Fibroblast of lung (primary cell): ENCODE measurements at places on chromosomes 3 and 15. TPM values are rescaled to one million over a fixed set of nuclear protein-coding genes. Genes with fewer than 3 reads are reported as not detected.

NIPA2 gene
- 41.6 and 47.7 TPM in 2 replicates for total RNA-seq

ZNF80 gene
- not detected in 2 replicates for total RNA-seq

NRROS gene
- under 0.01 and 0.33 TPM in 2 replicates for total RNA-seq

DMXL2 gene
- 19.5 and 31.2 TPM in 2 replicates for total RNA-seq

ADAMTSL3 gene
- total RNA-seq, result 0.17 and 0.26 TPM in 2 replicates

IL17RB gene
- total RNA-seq, result 0.26 and 0.33 TPM in 2 replicates

DNA sequence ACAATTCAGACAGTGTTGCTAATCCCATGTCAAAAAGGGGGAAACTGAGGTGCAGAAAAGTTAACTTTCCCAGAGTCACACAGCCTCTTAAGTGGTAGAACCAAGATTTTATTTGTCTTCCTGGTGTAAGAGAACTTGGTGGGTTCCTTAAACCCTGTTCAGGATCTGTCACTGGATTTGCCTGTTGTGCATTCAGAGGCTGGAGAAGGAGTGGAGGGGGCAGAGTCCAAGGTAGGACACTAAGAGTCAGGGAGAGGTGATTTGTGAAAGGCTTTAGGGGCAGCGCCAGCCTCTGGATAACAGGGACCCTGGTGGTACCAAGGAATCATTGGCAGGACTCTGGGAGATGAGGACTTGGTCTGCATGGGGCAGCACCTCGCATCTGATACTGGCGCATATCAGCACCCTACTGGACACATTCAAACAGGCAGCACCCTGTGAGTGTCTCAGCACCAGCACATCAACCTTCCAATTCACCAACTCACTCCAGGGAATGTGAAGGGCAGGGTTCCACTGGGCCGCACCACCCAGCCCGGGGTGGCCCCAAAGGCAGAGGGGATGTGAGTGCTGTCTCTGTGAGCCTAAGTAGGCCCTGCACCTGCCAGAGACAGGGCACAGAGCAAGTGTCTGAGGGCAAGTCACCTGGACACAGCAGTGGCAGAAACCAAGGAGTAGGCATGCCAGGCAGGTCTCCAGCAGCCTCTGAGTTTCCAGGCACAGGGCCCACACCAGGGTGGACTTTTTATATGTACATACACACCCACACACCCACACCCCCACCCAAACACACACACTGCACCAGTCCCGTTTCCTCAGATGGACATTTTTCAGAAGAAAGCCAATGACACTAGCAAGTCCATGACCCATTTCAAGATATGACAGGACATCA, 71.6 kb downstream of the LIPC start:
- no peak for DNase-seq
- H3K27ac ChIP-seq, result no peak overlapping the region
- no peaks in the 10 kb centered on the region for H3K36me3 ChIP-seq
- H3K27me3 ChIP-seq, result no peaks in the 10 kb centered on the region
- H3K4me3 ChIP-seq, result no peak overlapping the region
- H3K4me1 ChIP-seq, result peaks cover 3% of the 10 kb centered on the region

- H3K27ac ChIP-seq, result no peak overlapping the region
- DNase-seq, result peak; percentile 79
- no peak overlapping the region for H3K4me3 ChIP-seq
- H3K36me3 ChIP-seq, result no peaks in the 10 kb centered on the region
- no peaks in the 10 kb centered on the region for H3K27me3 ChIP-seq
Observed at GRCh38 chr3:71069797-71070196, 513.7 kb downstream of the FOXP1 start.

DNA sequence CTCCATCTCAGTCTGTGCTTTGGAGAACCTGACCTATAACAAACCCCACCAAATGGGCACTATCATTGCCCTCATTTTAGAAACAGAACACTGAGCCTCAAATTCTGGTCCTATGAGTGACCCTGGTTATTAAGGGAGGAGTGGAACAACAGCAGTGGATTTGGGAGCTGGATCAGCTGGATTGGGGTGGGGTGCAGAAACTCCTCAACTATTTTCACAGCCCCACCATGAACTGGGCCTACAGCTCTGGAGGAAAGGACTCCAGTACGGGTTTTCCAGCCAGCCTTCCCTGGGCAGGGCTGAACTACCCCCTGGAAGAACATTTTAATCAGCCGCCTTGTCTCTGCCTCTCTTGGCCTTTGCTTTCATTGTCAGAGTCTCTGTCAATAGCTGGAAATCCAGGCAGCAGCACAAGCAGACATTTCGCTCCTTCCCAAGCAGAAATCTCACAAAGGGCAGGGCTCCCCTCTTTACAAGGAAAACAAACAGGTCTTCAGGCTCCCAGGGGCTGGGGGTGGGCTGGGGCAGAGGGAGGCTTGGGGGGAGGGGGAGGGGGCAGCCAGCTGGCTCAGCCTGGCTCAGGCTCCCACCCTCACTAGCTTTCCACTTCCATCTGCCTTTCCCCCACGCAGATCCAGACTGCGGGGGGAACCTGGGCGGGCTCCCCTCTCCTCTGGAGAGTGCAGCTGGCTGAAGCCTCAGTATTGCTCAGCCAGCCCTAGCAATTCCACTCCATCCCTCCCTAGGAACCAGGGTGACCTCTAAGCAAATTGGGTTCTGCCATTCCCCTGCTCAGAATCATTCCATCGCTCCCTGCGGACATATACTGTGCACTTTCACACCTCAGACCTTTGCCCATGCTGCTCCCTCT, 13.7 kb upstream of the TLE3 start:
- DNase-seq, result peak; percentile 91

DNA sequence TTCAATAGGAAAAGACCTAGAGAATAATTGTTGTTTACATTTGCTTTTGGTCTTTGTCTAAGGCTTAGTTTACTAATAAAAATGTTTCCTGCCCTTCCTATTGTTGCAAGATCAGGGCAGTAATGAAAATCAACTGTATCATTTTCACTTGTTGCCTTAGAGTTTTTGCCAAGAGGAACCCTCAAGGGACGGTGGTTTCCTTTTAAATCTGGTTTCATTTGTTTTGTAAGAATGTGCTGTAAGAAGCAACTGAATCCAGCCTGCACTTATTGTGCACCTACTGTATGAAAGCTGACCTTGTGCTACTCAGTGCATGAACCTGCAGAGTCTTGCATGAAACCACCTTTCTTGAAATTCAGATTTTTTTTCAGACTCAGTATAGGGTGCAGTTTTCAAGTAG, 5.3 kb downstream of the IGF1R start:
- peak; percentile 36 for DNase-seq
- peaks cover 6% of the 10 kb centered on the region for H3K4me1 ChIP-seq
- no peaks in the 10 kb centered on the region for H3K36me3 ChIP-seq
- H3K27me3 ChIP-seq, result no peaks in the 10 kb centered on the region
- H3K27ac ChIP-seq, result no peak overlapping the region

- no peak overlapping the region for H3K4me3 ChIP-seq
- H3K4me1 ChIP-seq, result peaks cover 4% of the 10 kb centered on the region
- no peaks in the 10 kb centered on the region for H3K36me3 ChIP-seq
- DNase-seq, result no peak
Observed at GRCh38 chr3:79172241-79172640, 595.6 kb downstream of the ROBO1 start.

GRCh38 chr3:173719585-173719984, 322.0 kb downstream of the NLGN1 start:
- no peaks in the 10 kb centered on the region for H3K27me3 ChIP-seq
- H3K4me3 ChIP-seq, result no peak overlapping the region
- DNase-seq, result no peak
- no peak overlapping the region for H3K27ac ChIP-seq
- H3K36me3 ChIP-seq, result no peaks in the 10 kb centered on the region

DNA sequence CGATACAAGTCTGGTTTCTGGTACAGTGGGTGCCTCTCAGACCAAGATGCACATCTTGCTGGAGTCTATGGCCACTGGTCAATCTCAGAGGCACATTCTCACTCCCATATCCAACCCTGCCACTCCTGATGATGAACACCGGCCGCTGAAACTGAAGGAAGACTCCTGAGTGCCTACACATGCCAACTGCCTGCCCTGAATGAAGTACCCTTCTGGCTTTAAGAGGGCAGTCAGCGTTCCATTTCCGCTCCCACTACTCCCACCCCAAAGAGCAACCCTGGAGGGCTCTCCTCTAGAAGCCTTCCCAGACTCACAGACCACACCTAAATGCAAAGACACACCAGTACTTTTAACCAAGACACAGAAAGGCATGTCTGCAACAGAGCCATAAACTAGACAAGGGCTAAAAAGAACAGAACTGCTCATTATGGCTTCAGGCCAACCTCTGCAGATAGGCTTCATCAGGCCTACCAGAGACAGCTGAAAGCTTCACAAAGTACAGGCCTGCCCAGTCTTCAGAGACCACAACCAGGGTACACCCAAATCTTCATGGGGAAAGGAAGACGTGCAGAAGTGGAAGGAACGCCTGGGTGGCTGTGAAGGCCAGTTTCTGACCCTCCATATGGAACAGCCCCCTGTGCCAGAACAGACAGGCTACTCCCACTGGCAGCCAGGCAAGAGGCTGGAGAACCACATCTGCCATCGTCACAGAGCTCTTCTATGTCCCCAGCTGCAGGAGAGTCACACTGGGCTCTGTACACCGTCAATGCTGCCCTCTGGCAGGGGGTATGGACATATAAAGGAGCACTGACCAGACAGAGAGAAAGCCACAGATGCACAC, 14.3 kb downstream of the ANP32A start:
- no peak overlapping the region for H3K27ac ChIP-seq
- H3K4me1 ChIP-seq, result no peaks in the 10 kb centered on the region
- no peaks in the 10 kb centered on the region for H3K36me3 ChIP-seq
- DNase-seq, result no peak

GRCh38 chr15:70203981-70204560, 106.4 kb upstream of the TLE3 start:
- H3K36me3 ChIP-seq, result no peaks in the 10 kb centered on the region
- no peaks in the 10 kb centered on the region for H3K4me1 ChIP-seq
- H3K27ac ChIP-seq, result no peak overlapping the region
- H3K27me3 ChIP-seq, result peaks cover 10% of the 10 kb centered on the region
- no peak for DNase-seq
- H3K4me3 ChIP-seq, result no peak overlapping the region

DNA sequence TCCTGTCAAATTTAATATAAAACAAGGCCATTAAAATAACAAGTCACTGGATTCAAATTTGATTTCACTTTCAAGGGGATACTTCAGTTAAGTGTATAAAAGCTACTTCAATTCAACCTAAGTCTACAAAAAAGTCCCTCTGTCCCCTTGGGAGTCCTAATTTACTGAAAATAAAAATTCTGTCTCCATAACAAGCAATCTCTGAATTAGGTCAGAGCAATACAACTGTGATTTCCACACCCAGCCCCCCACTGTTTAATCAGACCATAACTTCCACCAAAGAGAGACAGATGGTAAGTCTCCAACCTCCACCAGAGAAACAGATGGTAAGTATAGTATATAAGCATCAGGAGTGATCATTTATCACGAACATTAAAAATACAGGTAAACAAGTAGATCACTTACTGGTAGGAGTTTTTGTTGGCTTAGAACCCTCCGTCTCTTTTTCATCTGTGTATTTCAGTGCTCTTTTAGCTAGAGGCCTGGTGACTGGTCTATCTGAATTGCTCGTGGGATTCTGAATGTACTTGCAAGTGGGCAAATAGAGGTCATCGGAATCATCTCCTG, 12.1 kb downstream of the SGO1 start:
- no peaks in the 10 kb centered on the region for H3K27me3 ChIP-seq
- no peaks in the 10 kb centered on the region for H3K4me1 ChIP-seq
- H3K27ac ChIP-seq, result no peak overlapping the region
- no peaks in the 10 kb centered on the region for H3K36me3 ChIP-seq

GRCh38 chr3:39126532-39127071, 19.1 kb downstream of the TTC21A start:
- no peak overlapping the region for H3K27ac ChIP-seq
- H3K4me1 ChIP-seq, result peaks cover 6% of the 10 kb centered on the region
- no peaks in the 10 kb centered on the region for H3K27me3 ChIP-seq
- H3K4me3 ChIP-seq, result no peak overlapping the region
- peak; percentile 50 for DNase-seq
- no peaks in the 10 kb centered on the region for H3K36me3 ChIP-seq

DNA sequence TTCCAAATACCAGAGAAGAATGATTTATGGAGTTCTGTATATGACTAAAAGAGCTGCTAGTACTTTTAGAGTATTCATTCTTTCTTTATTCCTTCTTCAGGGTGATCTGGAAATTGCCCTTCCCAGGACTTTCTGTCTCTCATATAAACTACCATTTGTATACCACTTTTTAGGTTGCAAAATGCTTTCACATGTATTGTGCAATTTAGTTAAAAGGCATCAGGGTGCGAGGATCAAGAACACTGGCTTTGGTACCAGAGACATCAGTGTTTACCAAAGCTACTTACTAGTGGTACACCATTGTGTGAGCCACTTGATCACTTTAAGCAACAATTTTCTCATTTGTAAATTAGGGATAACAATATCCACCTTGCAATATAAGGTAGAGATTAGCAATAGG, 251.4 kb downstream of the TIGIT start:
- no peaks in the 10 kb centered on the region for H3K27me3 ChIP-seq
- H3K4me1 ChIP-seq, result no peaks in the 10 kb centered on the region
- no peaks in the 10 kb centered on the region for H3K36me3 ChIP-seq
- DNase-seq, result no peak

- H3K27me3 ChIP-seq, result peaks cover 5% of the 10 kb centered on the region
- no peak for DNase-seq
- no peak overlapping the region for H3K27ac ChIP-seq
- no peaks in the 10 kb centered on the region for H3K4me1 ChIP-seq
- no peak overlapping the region for H3K4me3 ChIP-seq
Observed at GRCh38 chr15:77002954-77003912, 8.3 kb downstream of the PSTPIP1 start.

DNA sequence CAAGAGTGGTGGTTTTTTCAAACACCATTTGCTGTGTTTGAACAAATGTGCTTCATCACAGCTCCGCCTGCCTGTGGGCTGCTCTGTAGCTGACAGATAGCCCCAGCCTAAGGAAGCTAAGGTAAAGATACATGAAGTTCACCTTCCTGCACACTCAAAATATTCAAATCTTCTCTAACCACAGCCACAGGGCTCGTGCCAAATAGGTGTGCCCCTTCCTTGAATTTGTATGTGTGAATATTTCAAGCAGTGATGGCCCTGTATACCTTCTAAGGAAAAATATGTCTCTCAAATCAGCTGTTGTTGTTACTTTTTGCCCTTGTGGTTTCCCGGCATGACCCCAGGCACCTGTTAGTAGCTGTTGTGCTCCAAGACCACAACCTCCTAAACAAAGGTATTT, 92.8 kb downstream of the CCNL1 start:
- peaks cover 2% of the 10 kb centered on the region for H3K27me3 ChIP-seq
- H3K4me3 ChIP-seq, result no peak overlapping the region
- H3K27ac ChIP-seq, result peak overlapping the region; percentile 68
- H3K36me3 ChIP-seq, result no peaks in the 10 kb centered on the region

- no peak for DNase-seq
- H3K27ac ChIP-seq, result no peak overlapping the region
- no peaks in the 10 kb centered on the region for H3K27me3 ChIP-seq
Observed at GRCh38 chr3:1252061-1252430, 159.2 kb downstream of the CNTN6 start.

DNA sequence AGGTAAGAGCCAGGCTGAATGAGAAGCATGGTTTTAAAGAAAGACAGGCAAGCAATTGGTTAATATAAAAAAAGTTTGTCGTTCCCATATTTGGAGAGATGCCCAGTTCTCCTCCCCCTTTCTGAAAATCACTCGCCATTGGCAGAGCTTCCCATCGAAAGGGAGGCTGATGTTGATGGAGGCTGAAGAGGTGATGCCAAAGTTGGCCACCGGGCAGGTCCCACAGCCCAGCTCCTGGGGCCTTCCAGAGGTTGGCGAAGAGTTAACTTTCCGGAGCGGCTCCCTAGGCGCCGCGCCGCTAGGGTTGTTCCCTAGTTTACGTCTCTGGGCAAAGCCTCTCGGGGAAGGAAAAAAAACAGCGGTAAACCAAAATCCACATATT, 793 bp downstream of the PCOLCE2 start:
- no peaks in the 10 kb centered on the region for H3K36me3 ChIP-seq
- DNase-seq, result no peak
- H3K4me1 ChIP-seq, result no peaks in the 10 kb centered on the region
- H3K4me3 ChIP-seq, result peak overlapping the region; percentile 54
- no peaks in the 10 kb centered on the region for H3K27me3 ChIP-seq
- H3K27ac ChIP-seq, result no peak overlapping the region
